CD4-positive, CD25-positive, alpha-beta regulatory T cell (primary cell): ENCODE measurements at places on chromosomes 3 and 15.

DNA sequence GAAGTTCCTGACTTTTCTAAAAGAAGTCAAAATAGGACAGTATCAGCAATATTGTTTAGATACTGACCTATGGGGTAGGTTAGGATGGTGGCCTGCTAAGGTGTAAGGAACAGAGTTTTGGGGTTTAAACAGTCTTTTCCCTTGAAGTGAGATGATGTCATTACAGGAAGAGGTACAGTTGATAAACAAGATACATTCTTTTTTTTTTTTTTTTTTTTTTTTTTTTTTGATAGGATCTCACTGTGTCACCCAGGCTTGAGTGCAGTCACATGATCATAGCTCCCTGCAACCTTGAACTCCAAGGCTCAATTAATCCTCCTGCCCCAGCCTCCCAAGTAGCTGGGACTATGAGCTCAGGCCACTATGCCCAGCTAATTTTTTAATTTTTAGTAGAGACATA, 33.3 kb downstream of the SLC25A36 start:
- H3K36me3 ChIP-seq = peaks cover 22% of the 10 kb centered on the region
- no peaks in the 10 kb centered on the region for H3K27me3 ChIP-seq
- H3K4me1 ChIP-seq = no peaks in the 10 kb centered on the region
- H3K27ac ChIP-seq = no peak overlapping the region
- no peak overlapping the region for H3K4me3 ChIP-seq
- peak; percentile 1 for DNase-seq

GRCh38 chr3:150497956-150498355, 48.3 kb downstream of the SERP1 start:
- no peak for DNase-seq
- no peaks in the 10 kb centered on the region for H3K4me1 ChIP-seq
- no peaks in the 10 kb centered on the region for H3K27me3 ChIP-seq
- no peak overlapping the region for H3K27ac ChIP-seq
- H3K4me3 ChIP-seq = no peak overlapping the region

DNA sequence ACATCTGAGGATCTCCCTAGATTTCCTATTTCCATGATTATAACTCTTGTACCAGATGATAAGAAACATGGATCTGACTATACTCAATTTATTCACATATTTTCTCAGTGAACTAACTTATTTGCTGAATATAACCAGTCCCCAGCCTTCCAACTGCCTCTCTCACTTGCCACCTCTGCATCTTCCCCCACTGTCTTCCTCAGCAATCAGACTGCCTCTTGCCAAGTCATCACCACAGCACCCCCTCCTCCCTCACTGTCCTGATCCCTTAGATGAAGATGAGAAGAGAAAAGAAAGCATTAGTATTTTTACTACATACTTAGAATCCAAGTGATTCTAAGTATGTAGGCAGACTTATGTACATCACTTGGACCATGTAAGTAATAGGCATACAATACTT, 71.9 kb downstream of the GTPBP8 start:
- H3K4me3 ChIP-seq = no peak overlapping the region
- no peak for DNase-seq
- peaks cover 8% of the 10 kb centered on the region for H3K36me3 ChIP-seq
- H3K27ac ChIP-seq = no peak overlapping the region
- no peaks in the 10 kb centered on the region for H3K4me1 ChIP-seq
- H3K27me3 ChIP-seq = no peaks in the 10 kb centered on the region

DNA sequence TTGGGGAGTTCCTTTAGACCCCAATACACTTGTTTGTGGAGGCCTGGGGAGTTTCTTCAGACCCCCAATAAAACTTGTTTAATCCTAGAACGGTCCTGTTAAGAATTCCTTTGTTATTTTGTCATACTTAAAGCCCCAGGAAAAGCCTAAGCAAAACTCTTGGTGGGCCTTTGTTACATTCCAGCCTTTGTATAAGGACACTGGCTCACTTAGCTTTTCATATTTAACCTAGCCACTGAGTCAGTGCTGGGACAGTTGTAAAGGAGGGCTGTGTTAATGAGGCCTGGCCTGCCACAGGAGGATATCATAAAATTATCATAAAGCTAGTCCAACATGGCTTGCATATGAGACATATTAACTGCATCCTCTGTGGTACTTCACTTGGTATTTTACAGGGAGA, 760.1 kb downstream of the ZNF385D start:
- H3K4me1 ChIP-seq = no peaks in the 10 kb centered on the region
- no peak overlapping the region for H3K27ac ChIP-seq
- no peak for DNase-seq
- H3K36me3 ChIP-seq = no peaks in the 10 kb centered on the region
